Heart left ventricle (tissue), 16 donors: ENCODE measurements at places on chromosomes 6 and 20.

- DNase-seq: no peak
Observed at GRCh38 chr6:104324301-104324700, 535.4 kb downstream of the HACE1 start.

GRCh38 chr6:136587527-136587926 lies 37.3 kb upstream of the MAP7 start:
- no peak for DNase-seq

DNA sequence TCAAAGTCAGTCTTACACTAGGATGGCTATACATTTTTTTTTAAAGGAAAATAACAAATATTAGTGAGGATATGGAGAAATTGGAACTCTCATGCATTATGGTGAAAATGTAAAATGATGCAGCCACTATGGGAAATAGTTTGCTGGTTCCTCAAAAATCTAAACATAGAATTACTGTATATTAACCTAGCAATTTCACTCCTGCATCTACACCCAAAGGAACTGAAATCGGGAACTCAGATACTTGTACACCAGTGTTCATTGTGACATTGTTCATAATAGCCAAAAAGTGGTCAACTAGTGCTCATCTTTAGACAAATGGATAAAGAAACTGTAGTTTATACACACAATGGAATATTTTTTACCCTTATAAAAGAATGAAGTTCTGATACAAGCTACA lies 110.7 kb downstream of the UTRN start:
- DNase-seq: no peak

GRCh38 chr6:152087701-152088100 lies 280.2 kb downstream of the ESR1 start:
- no peak for DNase-seq

DNA sequence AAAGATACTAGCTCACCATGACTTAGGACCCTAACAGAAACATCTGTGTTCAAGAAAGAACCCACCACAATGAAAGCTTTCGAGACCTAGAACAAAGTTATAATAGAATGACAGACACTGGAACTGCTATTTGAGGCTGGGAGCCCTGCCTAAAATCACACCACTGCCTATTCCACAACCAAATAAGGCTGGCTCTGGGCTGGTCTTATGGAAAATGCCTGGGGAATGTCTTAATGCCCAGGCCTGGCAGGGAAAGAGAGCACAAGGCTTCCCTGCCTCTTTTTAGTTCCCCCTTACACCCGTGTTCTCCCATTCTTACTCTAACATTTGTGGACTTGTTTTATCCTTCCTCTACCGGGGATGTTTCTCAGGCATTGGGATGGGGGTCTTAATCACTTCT lies 5.6 kb upstream of the METTL24 start:
- no peak for DNase-seq
